ENCODE measurements at places on chromosomes 7 and 10.

- peak; percentile 7 for DNase-seq
Measured at GRCh38 chr10:86306628-86307278, 59.8 kb downstream of the GRID1 start.

DNA sequence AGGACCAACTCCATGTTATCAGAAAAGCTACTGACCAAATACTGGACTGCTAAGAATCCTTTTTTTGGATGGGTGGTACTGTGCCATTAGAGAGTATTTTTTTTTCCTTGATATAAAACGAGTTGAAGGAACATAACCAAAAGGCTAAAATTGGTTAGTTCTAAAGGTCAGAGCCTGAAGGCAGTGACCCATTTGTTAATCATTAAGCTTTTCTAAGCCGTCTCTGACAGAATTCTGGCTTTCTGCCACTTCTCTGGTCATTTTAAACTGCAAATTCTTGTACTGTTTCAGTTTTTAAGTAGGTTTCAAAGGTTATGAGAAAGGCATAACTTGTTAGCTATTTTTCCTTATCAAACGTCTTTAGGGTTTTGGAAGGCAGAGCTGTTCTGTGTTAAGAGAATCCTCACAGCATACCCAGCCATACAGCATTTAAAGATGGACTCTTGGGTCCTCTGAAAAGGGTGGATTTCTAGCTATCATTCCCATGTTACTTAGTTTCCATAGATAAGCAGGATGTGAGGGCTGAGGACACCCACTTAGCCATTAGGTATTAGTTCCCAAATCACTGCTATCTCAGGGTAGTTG is 196.8 kb downstream of the RNLS start:
- no peak for DNase-seq

DNA sequence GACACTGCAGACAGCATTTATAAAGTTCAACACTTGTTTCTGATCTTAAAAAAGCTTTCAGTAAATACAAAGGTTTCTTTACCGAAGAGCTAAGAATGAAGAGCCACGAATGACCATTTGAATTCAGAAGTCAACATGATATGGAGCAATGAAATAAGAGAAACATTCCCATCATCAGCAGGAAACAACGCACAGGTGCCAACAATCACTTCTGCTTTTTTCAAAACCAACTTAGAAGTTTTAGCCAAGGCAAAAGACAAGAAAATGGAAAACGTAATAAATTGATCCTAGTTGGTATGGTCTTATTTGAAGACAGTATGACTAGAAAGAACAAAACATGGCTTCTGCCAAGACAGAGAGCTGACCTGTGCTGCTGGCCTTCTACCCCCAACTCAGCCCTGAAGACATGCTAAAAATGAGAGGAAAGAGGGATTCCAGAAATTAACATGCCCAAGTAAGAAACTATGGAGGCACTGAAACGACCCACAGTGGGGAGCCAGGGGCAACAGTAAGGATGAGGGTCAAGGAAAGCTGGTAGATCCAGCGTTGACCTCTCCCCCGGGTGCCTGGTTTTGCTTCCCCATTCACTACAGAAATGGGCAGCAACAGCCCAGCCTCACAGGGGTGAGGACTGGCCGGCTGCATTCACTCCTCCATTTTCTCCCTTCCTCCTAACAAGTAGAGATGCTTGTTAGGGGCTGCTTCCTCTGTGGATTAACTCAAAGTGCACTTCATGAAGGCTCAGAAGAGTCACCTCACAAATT is 30.1 kb downstream of the VPS41 start:
- no peak for DNase-seq

DNA sequence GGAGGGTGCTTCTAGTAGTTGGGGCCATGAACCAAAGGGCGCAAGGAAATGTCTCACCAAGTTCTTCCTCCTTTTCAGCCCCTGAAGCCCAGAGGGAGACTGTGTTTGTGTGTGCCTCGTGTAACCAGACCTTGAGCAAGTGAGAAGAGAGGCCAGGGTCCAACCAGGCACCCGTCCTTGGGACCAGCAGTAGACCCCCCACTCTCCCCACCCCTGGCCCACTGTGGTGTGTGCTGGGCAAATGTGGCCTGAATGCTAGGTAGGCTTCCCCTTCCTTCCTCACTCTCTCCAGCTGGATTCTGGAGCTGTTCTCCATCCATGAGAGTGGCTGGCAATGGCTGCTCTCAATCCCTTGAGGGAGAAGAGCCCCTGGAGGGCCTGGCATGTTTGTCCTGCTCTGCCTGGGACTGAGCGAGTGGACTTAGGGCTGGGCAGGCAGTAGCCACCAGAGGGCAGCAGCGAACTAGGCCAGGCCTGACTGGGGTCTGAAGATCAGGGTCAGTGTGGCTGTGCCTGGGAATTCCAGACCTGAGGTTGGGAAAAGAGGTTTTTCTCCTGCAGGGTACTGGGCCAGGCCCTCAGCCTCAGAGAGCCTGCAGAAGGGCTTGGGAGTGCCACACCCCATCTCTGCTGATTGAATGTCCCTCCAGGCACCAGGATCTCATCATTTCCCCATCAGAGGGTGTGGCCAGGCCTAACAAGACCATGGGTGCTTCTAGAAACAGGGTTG is 12.5 kb downstream of the SFRP5 start:
- peak; percentile 68 for DNase-seq

GRCh38 chr10:43900571-43900970 is 251.9 kb upstream of the ZNF32 start:
- DNase-seq: no peak

DNA sequence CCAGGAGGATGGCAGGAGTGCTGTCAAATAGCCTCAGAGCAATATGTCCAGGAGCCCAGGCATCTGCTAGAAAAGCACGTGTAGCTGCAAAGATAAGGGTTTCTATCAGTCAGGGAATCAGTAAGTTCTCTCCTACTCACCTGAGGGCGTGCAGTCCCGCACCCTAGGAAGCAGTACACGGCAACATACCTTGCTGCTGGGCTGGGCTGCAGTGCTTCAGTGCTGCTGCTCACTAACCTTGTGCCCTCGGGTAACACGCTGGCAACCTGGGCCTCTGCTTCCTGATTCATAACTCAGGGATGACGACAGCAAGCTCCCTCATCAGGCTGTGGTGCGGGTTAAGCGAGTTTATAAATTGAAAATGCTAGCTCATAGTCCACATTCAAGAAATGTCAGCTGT is 29.5 kb upstream of the CCNY start:
- DNase-seq: no peak

- DNase-seq: no peak
Measured at GRCh38 chr7:7803715-7804178, 85.3 kb upstream of the RPA3 start.

DNA sequence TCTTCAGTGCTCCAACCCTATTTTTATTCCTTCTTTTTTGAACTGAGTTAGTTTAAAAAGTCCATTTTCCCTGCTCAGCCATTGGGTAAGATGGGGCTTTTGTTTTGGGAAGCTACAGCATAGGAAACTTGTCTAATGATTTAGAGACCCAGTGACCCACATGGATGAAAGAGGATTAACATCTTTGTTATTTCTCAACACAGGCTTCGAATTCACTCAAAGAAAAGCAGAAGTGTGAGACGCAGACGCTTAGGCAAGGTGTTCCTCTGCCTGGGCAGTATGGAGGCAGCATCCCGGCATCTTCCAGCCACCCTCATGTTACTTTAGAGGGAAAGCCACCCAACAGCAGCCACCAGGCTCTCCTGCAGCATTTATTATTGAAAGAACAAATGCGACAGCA is 152.0 kb downstream of the HDAC9 start:
- no peak for DNase-seq

DNA sequence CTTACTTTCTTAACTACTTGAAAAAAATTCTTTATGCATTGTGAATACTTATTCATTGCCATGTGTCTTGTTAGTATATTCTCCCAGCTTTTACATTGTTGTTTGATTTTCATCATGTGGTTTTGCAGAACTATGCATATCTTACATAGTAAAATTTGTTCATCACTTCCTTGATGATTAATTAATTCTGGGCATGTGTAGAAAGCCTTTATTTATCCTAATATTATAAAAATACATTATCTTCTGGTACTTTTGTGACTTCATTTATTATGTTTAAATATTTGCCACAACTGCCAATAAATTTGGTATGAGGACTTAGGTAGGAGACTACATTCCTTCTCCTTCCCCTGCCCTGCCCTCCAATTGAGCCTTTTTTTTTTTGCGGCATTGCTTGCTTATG is 166.0 kb upstream of the ZNF32 start:
- DNase-seq: no peak

DNA sequence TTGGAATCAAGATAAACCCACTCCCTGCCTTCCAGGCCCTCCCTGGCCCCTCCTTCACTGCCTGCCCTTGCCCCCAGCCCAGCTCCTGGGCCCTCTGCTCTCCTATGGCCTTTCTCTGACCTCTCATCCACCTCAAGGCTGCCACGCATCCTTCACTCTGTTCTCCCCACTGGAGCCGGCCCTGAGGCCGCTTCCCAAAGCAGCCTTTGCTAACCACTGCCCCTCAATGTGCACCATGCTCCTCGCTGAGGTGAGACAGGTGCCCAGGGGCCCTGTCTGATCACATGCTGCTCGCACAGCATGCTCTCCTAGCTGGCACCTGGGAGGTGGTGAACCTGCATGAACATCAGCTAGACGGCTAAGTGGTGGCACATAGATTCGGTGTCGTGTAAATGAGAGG is 138.5 kb upstream of the RET start:
- no peak for DNase-seq

DNA sequence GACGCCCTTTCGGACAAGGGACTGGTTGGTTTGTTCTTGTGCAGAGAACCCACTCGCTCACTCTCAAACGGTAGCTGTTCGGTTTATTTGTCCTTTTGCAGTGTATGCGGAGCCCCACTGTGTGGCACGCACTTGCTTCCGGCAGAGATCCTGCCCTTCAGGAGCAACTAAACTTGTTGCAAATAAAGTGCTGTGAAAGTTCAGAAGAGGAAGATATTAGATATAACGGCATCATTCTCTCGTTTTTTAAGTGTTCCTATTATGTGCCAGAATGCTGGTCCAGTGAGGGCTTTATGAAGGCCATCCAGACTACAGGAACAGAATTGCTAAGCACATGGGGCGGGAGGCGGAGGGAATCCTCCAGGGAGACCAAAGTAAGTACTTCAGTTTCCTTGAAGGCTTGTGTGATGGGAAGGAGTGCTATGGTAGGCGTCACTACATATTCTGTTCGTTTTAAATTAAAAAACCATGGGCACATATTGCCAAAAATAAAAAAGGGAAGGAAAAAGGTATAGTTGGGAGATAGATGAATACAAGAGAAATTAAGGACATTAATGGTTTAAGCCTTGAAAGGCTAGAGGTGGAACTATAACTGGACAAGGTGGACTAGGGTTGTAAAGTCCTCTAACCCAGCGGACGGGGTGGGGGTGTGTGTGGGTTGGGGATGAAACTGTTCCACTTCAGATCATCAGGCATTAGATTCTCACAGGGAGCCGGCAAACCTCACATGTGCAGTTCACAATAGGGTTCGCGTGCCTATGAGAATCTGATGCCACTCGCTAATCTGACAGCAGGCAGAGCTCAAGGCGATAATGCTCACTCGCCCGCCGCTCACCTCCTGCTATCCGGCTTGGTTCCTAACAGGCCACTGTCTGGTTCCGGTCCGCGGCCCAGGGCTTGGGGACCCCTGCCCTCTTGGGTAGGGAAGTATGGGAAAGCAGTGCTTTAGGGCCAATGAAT is 704 bp upstream of the ERLIN1 start:
- DNase-seq: peak; percentile 9

- DNase-seq: no peak
Measured at GRCh38 chr7:37592366-37592765, 91.2 kb upstream of the GPR141 start.

GRCh38 chr10:77110757-77111156 is 526.9 kb downstream of the KCNMA1 start:
- DNase-seq: no peak

GRCh38 chr7:12738665-12739064 is 51.2 kb downstream of the ARL4A start:
- no peak for DNase-seq
